Right ventricle myocardium superior (tissue), 1 donor: ENCODE measurements at places on chromosomes 7 and 10. TPM values are rescaled to one million over a fixed set of nuclear protein-coding genes. Genes with fewer than 3 reads are reported as not detected.

- no peak for DNase-seq
These were observed 972.5 kb upstream of the CELF2 start for GRCh38 chr10:10044922-10045764.

- no peak for DNase-seq
These were observed 21.2 kb upstream of the BLOC1S2 start for GRCh38 chr10:100307684-100308083.

- no peak for DNase-seq
These were observed 46.3 kb downstream of the KIAA1549 start for GRCh38 chr7:138934861-138935260.

GRCh38 chr10:75379212-75379724 is 22.3 kb downstream of the ZNF503 start:
- no peak for DNase-seq

DNA sequence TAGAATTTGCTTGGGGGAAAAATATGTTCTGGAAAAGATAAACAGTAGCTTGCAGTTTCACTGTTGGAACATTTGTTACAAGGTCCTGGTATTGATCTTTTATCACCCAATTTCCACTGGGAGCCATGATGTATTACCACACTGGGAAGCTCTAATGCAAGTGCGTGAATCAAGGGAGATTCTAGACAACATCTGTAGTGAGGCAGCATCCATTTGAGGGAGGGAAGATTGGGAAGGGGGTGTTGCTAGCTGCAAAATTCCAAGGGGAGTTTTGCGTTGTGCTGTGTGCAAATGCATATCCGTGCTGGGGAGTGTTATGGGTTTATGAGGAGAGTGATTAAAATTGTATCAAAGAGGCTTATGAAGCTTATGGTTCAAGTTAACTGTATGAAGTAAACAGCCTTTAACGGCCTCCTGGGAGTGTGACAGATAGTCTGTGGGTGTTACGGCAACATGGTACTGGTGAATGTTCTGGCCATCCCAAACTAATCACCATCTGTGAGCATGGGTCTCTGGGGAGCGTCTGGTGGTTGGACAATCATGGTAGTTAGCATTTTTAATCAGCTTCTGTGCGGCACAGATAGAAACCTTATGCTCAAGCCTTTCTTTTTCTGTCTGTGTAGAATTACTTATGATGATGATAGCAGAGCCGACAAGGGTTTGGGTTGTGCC is 601.9 kb upstream of the GALNT17 start:
- DNase-seq: no peak

Gene TMEM176A
- 27.1 TPM for total RNA-seq

- no peak for DNase-seq
These were observed 55.9 kb downstream of the SVOPL start for GRCh38 chr7:138645284-138645683.

Gene PALS2
- 9.1 TPM for total RNA-seq

Gene LRRN3
- 14.8 TPM for total RNA-seq

Gene WDR86
- 0.48 TPM for total RNA-seq

- no peak for DNase-seq
These were observed 47.9 kb upstream of the FOXK1 start for GRCh38 chr7:4634166-4634565.
